ELR (cell line): ENCODE measurements at places on chromosomes 12 and 14.

- DNase-seq: no peak
Measured at GRCh38 chr12:19402211-19402610, 37.1 kb upstream of the AEBP2 start.

GRCh38 chr12:54504550-54504949 lies 7.0 kb downstream of the NCKAP1L start:
- DNase-seq: no peak

GRCh38 chr12:2291182-2291832 lies 238.5 kb downstream of the CACNA1C start:
- peak; percentile 63 for DNase-seq

- DNase-seq: no peak
Measured at GRCh38 chr12:55227643-55228042, 6.8 kb downstream of the OR10A7 start.

DNA sequence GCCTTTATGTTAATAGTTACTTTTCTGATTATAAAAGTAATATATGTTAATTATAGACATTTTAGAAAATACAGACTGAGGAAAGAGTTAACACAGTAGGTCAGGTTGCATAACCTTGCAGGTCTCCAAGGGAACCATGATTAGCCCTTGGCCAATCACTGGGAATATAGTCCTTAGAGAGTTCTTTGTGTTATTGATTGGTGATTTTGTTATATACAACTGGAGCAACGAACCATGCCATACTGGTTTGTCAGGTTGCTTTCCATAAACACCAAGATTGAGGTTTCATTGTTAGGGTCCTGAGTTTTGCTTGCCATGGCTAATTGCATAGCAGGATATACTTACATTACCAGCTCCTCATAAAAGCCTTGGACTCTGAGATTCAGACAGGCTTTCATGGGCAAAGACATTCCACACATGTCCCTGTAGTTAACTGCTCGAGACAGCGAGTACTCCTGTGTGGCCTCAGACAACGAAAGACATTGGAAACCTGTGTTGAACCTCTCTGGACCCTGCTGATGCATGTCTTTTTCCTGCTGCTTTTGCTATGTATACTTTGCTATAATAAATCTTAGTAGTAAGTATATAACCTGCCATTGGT lies 33.7 kb downstream of the MAPK1IP1L start:
- DNase-seq: no peak
